ENCODE measurements at places on chromosomes 4 and X.

- DNase-seq, result no peak
These were observed 819 bp downstream of the NSG1 start for GRCh38 chr4:4387531-4388310.

DNA sequence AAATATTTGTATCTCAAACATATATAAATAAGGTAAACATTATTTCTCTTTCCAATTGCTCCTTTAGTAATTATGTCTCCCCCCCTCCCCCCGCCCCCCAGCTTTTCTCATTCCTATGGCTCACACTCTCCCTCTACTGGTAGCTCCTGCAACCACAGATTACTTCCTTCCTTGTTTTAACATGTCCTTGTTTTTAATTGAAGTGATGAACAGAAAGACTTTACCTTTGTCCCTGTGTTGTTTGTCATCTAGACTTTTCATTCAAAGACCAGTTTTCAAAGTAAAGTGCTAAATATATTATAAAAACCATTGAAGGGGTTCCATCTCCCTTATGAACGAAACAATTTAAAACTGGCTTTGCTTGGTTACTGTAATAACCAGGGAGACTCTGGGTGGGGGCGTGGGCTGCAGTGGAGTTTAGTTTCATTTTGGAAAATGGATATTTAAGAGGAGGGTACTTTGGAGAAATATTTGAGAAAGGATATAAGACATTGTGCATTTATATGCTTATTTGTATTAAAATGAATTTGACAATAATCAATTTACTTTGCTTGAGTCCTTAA, 352.9 kb downstream of the RAPGEF2 start:
- DNase-seq, result no peak

- DNase-seq, result peak; percentile 22
These were observed 31.4 kb downstream of the CPE start for GRCh38 chr4:165410214-165410613.

DNA sequence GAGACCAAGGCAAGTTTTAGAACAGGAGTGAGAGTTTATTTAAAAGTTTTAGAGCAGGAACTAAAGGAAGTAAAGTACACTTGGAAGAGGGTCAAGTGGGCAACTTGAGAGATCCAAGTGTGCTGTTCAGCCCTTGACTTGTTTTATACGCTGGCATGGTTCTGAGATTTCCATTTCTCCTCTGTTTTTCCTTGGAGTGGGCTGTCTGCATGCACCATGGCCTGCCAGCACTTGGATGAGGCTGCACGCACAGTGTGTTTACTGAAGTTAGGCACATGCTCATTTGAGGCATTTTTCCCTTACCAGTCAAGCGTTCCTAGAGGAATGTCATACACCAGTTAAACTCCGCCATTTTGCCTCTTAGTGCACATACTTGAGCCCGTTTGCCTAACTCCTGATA, 8.7 kb upstream of the ZNF674 start:
- no peak for DNase-seq

DNA sequence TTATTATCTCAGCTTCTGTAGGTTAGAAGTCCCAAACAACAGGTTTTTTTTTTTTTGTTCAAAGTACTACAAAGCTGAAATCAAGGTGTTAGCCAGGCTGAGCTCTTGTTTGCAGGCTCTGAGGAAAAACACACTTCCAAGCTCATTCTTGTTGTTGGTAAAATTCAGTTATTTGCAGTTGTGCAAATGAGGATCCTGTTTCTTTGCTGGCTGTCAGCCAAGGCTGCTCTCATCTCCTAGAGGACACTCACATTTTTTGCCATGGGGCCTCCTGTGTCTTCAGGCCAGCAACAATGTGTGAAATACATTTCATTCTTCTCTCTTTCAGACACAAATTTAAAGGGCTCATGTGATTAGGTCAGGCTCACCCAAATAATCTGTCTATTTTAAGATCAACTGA, 60.3 kb upstream of the HSD17B10 start:
- DNase-seq, result peak; percentile 21

GRCh38 chrX:104324461-104325212, 69.9 kb upstream of the ESX1 start:
- DNase-seq, result no peak

DNA sequence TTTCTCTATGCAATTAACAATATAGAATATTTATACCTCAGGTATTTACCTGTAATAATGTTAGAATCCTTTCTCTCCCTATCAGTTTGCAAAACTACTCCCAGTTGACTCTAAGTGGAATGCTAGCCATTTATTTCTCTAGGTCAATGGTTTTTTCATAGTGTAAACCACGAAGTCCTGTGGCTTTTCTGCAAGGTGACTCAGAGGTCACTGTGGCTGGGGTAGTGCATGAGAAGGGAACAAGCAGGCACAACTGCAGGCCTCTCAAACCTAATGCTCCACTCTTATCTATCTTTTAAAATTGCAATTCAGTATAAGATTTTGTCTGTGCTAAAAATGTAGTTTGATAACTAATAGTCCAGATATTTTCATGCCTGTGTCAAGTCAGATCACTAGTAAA, 159.4 kb downstream of the ANTXR2 start:
- DNase-seq, result no peak

- DNase-seq, result peak; percentile 20
These were observed 18.7 kb downstream of the FAM184B start for GRCh38 chr4:17762726-17763125.

DNA sequence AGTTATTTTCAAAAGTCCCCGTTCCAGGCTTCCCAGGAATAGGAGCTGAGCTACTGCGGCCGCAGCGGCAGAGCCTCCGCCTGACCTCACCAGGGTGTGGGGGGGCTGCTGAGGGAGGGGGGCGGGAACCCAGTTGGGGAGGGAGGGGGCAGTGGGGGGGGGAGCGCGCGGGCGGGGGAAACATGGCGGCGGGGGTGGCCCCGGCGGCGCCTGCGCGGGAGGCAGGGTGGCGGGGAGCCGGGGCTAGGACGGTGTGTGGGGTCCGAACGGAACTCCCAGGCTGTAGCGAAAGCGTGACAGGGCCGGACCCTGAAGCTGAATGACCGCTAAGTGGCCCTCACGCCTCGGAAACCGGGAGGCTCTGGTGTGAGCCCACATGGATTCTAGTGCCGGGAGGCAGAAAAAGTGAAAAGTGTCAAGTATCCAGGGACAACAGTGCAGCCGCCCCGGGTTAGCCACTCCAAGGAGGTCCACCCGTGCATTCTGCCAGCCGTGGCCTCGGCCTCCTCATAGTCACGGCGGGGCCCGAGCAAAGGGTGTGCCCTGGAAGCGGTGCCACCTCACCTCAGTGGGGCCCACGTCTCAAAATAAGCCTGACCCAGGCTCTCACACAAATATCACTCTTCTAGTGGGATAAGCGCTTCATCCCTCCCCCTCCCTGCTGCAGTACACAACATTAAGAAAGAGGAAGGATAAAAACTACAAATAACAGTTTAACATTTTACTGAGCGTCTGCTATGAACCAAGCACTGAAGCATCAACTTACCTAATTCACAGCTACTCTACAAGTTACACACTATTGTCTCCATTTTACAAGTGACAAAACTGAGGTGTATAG, at the start of gene KLHL13:
KLHL13 (minus strand) TSS at position 98 of the 838 bp plus-strand sequence. CDS start 88,337 bp downstream, outside the sequence.
- DNase-seq, result no peak

DNA sequence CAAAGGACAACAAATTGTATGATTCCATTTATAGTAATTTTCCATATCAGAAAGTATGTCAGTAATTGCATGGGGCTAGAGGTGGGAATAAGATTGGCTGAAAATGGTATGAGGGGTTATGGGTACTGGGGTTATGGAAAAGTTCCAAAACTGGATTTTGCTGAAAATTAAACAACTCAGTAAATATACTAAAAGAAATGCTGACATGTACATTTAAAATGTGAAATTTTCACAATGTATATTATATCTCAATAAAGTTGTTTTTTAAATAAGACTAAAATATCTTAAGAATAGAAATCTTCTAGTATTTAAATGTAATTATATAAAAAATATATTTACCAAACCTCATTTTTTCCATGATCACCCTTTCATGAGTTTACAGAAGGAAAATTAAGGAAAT, 844.9 kb upstream of the SLIT2 start:
- no peak for DNase-seq

- DNase-seq, result no peak
These were observed 109.7 kb downstream of the ZNF827 start for GRCh38 chr4:145828802-145829485.

GRCh38 chr4:111066001-111066400, 443.1 kb upstream of the PITX2 start:
- no peak for DNase-seq
